ENCODE measurements at places on chromosomes 7 and 10.
A peak's percentile ranks its signal among the peaks of the same experiment; 100 is the strongest.

DNA sequence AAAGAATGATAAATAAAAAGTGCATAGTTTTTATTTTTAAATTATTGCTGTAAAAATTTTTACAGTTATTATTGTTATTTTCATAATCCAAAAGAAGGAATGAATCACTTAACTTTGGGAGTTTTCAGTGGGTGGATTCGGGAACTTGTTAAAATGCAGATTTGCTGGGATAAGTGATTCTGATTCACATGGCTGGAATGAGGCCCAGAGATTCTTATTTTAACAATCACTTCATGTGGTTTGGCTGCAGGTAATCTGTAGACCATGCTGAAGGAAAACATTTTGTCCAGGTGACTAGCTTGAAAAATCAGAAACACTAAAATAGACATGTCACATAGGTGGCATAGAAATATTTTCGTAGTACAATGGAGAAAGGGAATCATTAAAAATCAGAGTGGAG lies 13.9 kb downstream of the CROT start:
- no peak for DNase-seq

DNA sequence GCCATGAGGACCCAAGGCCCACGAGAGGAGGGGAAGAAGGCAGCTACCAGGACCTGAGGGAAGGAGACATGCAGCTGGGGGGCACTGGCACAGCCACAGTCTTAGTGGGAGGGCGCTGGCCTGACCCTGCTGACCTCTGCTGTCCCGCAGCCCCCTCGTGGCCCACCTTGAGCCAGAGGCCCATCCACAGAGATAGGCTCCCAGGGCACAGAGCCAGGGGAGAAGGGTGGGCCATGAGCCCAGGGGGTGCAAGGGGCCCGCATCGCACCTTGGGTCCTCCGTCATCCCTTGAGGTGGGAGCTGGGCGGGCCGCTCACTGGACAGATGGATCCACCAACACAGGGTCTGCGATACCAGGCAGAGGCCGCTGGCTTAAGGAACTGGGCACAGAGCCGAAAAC lies 387.7 kb upstream of the PFKP start:
- no peak for DNase-seq

DNA sequence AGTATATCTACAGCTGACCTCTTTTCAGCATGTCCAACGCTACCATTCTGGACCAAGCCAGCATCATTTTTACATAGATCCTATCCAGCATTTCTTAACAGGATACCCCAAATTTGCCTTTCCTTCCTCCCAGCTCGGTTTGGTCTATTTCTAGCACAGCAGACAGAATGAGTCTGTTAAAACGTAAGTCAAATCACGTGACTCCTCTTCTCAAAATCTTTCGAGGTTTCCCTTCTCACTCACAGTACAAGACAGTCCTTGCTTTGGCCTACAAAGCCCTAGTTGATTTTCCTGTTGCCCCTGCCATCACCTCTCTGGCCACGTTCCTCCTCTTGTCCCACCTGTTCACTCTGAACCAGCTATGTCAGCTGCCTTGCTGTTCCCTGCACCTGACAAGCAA lies 711.7 kb downstream of the SORCS3 start:
- DNase-seq: no peak

DNA sequence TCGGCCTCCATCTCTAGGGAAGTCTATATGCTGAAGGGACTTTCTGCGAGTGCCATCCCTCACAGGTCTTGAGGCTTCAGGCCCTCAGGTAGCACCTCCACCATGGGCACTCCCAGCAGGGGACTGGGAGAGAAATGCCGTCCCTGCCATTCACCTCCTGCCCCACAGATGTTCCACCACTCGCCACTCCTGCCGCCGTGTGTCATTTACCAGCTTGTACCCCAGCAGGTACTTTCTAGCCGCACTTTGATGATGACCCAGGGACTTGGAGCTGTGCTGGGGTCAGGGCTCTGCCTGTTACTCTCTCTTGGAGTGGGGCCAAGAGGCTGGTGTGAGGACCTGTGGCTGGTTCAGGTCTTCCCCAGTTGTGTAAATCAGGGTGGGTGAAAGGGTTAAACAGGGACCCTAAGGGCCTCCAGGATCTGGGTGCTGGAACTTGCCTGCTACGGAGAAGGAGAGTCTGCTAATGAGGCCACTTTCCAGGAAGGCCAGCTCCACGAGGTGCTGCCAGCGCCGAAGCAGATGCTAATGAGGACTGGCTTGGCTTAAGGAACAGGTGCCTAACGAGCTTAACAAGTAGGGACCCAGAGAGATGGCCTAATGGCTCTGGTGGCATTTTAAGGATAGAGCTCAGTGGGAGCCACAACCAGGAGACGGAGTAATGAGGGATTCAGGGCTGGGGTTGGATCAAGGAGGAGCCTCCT lies 32.4 kb downstream of the CRHR2 start:
- no peak for DNase-seq

DNA sequence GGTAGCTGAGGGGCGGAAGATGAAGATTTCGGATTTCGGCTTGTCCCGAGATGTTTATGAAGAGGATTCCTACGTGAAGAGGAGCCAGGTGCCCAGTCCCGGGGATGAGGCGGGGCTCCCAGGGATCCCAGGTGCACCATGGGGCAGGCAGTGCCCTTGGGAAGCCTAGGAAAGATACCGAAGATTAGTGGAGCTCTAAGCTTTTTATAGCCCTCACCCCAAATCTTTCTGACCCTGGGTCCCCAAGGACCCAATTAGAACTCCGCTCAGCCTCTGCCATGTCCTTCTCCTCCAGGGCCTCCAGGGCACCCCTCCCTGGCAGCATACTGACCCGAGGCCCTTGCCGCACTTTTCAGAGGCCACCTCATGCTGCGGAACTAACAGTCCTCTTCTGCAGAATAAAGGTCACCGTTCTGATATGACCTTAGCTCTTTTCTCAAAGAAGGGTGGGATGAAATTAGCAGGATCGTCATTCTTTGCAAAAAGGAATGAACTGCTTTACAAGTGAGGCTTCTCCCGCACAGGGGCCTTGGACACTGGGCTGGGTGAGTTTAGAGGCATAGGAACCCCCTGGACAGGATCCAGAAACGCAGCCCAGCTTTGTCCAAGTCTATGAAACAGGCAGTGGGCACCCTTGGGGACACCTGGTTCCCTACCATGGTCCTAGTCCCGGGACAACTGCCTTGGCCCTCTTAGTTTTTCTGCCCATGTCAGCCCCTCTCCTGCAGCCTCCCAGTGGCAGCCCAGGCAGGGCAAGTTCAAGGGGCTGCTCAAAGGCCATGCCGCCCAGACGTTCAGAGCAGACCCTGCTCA lies 17.9 kb upstream of the CSGALNACT2 start:
- no peak for DNase-seq

DNA sequence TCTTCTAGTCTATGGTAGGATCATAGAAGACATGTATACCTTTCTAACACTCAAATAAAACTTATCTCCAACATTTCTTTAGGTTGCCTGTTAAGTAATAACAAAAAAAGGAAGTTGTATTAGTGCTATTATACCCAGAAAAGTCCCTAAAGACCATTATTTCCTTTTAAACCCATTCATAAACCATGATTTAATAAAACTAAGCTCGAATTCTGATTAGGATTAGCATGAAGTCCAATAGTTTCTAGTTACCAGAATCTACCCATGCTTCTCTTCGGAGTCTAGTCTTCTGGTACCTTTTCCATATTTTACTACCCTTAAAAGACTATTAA lies 62.7 kb downstream of the USP6NL start:
- DNase-seq: no peak

DNA sequence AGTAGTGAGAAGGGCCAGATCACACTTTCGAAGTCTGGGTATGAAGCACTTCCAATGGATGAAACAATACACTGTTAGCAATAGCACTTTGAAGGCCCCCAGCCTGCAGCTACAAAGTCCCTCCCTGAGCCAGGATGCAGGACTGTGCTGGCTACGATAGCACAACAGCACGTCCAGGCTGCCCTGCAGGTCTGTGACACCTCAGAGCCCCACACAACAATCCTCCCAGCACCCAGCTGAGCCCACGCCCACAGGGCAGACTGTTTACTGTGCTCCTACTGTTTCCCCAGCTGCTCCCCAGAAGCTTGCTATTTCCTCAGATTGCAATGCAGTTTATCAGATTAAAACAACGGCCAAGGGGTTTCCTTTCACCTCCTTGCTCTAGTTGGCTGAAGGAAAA lies 71.4 kb downstream of the HTR5A start:
- DNase-seq: no peak

GRCh38 chr10:125201108-125201524 lies 40.8 kb upstream of the CTBP2 start:
- DNase-seq: no peak

DNA sequence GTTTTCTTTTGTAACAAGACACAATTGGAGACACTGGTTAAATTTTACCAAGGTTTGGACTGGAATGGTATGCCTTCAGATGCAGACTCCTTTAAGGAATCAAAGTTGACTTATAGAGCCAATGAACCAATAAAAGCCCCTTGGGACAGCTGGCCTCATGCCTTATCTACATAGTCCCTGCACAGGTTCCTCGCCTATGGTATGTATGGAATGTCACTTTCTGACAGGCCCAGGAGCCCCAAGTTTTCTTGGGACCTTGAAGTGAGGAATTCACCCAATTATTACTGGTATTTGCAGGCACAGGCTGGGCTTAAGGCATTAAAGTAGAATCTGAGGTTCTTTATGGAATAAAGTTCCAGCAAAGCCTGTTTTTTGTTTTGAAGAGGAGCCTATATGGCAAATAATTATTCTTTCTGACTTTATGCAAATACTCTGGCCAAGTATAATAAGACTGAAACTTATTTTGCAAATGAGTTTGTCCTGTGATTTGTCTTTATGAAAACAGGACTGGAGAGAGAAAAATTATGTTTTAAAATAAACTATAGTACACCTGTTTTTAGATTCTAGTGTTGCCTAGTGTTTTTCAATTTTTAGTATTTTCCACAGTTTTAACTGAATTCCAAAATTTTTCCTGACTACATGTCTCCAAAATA lies 24.1 kb upstream of the DNMBP start:
- no peak for DNase-seq

- DNase-seq: no peak
Observed at GRCh38 chr10:97336942-97337831, 2.7 kb upstream of the FRAT2 start.

- no peak for DNase-seq
Observed at GRCh38 chr7:128895320-128895719, 15.2 kb downstream of the KCP start.

- no peak for DNase-seq
Observed at GRCh38 chr7:94417306-94417705, 22.6 kb downstream of the COL1A2 start.

DNA sequence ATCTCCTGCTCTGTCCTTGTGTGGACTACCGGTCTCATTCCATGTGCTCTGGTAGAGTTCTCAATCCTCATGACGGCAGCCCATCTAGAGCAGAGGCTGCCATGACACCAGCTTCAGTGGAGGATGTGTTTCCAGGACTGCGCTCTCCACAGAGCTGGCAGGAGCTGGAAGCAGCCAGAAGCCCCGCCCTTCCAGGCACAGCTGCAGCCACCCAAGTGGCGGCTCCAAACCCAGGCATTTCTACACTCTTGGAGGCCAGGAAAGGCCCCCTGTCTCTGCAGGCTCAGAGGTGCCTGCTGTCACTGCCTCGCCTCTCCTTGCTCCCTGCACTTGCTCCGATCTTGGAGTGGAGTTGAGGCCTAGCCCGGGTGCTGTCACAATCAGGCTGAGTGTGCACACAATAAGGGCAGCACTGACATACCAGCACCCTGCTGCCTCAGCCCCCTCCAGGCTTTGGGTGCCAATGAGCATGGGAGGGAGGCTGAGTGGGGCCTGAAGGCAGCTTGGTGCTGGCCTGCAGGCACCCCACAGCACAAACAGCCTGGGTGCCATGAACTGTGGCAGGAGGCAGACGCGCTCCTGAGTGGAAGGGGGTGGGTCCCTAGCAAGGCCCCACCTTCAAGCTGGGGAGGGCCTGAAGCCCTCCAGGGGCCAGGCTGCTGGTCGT lies 122.1 kb downstream of the LRRN3 start:
- DNase-seq: no peak

DNA sequence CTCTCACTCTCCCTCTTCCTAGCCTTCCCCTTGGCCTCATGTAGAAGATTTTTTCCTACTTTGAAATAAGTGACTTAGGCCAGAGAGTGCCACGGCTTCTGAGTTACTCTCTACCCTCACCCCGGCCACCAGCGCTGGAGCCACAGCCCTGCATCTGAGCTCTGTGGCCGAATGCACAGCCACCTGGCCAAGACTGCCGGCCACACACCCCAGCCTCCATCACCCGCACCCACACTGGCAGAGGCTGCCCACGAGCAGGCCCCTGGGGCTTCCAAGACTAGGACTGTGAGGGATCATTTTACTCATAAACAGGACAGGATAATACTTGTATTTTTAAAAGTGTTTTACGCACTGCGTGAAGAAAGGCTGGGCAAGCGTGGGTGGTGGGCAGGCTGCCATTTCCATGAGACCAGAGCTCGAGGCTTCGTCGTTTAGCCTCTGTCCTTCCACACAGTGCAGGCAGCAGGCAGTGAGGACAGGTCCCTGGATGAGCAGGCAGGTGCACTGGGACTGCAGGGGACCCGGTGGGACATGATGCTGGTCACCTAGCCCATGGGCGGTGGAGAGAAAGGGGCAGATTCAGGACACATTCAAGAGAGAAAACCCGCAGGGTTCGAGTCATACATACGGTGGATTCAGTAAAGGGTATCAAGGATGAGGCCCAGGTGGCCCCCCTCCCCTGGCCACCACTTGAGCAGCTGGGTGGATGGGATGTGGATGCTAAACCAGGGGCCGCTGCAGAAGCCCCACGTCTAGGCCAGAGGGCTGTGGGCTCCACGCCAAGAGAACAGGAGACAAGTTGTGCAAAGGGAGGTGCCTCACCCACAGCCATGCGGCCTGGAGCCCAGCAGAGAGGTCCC lies 35.5 kb upstream of the RNF32 start:
- no peak for DNase-seq

DNA sequence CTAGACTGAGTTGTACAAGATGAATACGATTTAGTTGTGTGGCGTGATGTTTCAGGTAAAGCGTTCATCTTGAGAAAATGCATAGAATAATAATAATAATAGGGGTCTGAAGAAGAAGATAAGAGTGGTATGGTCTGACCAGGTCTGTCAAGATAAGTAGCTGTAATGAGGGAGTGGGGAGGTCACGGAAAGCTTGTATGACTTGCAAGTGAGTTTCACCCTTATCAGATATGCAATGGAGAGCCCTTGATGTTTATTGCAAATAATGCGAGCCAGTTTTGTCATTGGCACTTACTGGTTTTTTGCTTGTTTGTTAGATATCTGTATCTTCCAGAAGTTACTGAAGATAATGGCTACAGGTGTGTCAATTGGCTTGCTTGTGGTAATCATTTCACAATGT lies 611.5 kb downstream of the CNTNAP2 start:
- no peak for DNase-seq

- DNase-seq: no peak
Observed at GRCh38 chr7:96320442-96320841, 1.5 kb downstream of the SLC25A13 start.

- no peak for DNase-seq
Observed at GRCh38 chr10:119728172-119728800, 2.4 kb downstream of the INPP5F start.

DNA sequence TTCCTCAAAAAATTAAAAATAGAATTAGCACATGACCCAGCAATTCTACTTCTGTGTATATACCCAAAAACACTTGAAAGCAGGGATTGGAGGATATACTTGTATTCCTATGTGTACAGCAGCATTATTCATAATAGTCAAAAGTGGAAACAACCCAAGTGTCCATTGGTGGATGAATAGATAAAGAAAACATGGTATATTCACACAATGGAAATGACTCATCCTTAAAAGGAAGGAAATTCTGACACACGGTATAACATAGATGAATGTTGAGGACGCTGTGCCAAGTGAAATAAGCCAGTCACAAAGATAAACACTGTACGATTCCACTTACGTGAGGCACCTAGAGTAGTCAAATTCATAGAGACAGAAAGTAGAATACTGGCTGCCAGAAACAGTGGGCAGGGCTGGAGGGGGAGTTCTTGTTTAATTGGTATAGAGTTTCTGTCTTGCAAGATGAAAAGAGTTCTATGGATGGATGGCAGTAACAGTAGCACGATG lies 26.6 kb upstream of the KAT6B start:
- DNase-seq: peak; percentile 52

Measured in smooth muscle cell of the brain vasculature (primary cell).